Foreskin fibroblast (primary cell): ENCODE measurements at places on chromosomes 13 and 19.
A peak's percentile ranks its signal among the peaks of the same experiment; 100 is the strongest.

- DNase-seq = no peak
These were observed 5.0 kb downstream of the TLE5 start for GRCh38 chr19:3057275-3057714.

DNA sequence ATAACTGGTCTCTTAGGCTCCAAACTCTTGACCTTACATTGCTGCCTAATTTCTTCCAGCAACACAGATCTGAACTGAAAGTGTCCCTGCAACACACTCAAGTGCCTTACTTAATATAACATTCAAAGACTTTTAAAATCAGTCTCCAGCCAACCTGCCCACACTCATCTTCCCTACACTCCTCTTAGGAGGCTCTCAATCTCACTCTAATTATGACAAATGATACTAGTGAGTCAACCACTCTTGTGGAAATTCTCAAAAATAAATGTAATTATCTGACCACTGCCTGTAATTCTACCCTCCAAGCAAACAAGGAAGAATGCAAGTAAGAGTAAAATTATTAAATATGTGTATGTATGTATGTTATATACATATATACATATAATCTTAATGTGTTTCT lies 348.1 kb upstream of the MIR17HG start:
- DNase-seq = no peak

GRCh38 chr19:34327851-34328250 lies 37.1 kb upstream of the GPI start:
- DNase-seq = no peak

- no peak for DNase-seq
These were observed 80.3 kb upstream of the KLHL1 start for GRCh38 chr13:70188567-70188966.

- DNase-seq = no peak
These were observed 5.3 kb upstream of the TLE2 start for GRCh38 chr19:3034406-3034655.

- no peak for DNase-seq
These were observed 102.5 kb downstream of the GADD45B start for GRCh38 chr19:2578391-2578890.

DNA sequence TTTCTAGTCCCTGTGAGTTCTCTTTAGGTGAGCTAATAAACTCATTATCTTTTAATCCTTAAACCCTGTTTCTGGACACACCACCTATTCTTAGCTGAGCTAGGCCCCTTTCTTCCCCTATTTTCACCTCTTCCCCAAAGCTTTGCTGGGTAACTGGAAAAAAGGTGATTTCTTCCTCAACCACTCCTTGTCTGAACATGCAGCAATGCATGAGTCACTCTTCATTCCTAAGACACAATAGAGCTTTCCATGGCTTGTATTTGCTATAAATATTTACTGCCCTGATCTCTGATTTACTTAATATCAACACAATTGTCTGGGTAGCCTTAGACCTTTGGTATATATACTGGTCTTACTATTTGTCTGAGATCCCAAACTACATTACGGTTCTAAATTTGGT lies 370.9 kb downstream of the KLF5 start:
- peak; percentile 1 for DNase-seq

GRCh38 chr13:60583196-60583888 lies 186.3 kb downstream of the TDRD3 start:
- no peak for DNase-seq

GRCh38 chr19:28966737-28967399 lies 246.1 kb downstream of the UQCRFS1 start:
- DNase-seq = no peak

- no peak for DNase-seq
These were observed 96.1 kb downstream of the WTIP start for GRCh38 chr19:34577531-34578101.

- DNase-seq = no peak
These were observed 11.5 kb downstream of the PLAUR start for GRCh38 chr19:43658494-43658893.

DNA sequence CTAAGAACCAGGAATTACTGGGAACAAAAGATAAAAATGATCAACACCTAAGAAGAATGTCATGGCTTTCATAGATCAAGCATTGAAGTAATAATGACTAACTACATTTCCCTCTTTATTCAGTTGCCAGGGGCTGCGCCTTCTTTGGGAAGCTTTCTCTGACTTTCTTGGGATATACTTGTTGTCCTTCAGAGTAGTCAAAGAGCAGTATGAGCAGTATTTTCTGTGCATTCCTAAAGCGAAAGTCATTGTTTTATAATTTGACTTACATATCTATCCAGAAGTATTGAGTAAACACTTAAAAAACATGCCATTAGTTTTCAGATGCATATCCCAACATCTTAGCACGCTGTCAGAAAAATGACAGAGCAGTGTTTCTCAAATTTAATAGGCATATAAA lies 2412.4 kb downstream of the PCDH9 start:
- peak; percentile 19 for DNase-seq

DNA sequence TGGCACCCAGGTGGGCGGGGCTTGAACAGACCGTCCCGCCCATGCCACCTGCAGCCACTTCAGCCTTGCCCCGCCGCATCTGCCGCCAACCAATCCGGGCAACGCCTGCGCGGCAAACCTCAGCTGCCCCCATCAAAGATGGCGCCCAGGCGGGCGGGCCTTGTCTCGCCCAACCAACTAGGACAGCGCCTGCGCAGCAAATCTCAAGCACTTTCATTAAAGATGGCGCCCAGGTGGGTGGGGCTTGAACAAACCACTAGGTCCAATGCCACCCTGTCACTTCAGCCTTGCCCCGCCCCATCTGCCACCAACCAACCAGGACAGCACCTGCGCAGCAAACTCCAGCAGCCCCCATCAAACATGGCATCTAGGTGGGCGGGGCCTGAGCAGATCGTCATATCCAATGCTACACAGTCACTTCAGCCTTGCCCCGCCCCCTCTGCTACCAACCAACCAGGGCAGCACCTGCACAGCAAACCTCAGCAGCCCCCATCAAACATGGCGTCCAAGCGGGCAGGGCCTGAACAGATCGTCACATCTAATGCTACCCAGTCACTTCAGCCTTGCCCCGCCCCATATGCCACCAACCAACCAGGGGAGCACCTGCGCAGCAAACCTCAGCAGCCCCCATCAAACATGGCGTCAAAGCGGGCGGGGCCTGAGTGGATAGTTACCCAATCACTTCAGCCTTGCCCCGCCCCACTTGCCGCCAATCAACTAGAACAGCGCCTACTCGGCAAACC lies 1.4 kb downstream of the PEG3 start:
- DNase-seq = peak; percentile 41

DNA sequence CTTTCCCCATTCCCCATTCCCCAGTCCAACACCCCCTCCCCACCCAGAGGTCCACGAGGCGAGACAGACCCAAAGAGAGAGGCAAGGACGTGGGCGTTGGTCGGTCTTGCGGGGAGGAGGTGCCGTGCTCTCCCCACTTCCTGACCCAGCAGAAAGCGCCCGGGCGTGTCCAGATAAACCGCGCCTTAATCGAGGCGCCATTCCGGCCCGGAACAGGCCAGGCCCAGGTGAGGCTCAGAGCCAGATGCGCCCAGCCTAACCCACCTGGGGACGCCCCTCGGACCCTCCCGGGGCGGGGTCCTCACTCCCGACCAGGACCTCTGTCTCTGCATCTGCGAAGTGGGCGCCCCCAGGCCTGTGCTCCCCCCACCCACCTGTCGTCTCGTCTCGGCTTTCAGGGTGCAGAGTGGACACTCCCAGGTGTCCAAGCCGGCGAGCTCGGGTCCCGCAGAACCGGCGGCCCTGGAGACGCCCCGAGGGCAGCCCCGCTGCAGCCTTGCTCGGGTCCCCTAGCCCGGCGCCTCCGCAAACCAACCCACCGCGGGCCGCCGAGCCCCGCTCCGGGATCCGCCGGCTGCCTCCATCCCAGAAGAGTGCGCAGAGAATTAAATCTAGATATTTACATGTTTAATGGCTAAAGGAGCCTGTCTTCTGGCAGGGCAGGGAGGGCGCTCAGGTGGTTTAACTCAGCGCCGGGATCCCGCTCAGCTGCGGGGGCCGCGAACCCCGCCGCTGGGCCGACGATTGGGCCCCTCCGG lies 5.0 kb upstream of the ONECUT3 start:
- no peak for DNase-seq

DNA sequence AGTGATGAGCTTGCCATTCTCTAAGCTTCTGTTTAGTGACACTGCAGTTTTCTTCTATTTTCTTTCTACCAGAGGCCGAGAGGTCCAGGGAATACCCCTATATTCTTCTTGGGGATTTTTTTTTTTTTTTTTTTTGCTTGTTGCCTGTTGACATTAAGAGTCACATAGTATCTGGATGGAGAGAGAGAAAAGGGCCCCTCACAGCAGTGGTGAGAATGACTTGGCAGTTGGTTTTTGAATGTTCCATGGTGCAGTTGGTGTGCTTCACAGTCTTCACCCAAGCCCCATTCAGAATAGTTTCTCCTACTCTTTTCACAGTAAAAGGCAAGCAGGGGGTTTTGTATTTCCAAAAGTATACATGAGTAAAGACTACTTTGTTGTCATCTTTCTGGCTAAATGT lies 577.9 kb downstream of the LMO7 start:
- no peak for DNase-seq

GRCh38 chr13:24274452-24275021 lies 34.8 kb upstream of the C1QTNF9 start:
- DNase-seq = no peak

GRCh38 chr13:109224033-109224432 lies 562.4 kb downstream of the IRS2 start:
- no peak for DNase-seq

GRCh38 chr13:66405908-66406802 lies 824.0 kb downstream of the PCDH9 start:
- peak; percentile 74 for DNase-seq

DNA sequence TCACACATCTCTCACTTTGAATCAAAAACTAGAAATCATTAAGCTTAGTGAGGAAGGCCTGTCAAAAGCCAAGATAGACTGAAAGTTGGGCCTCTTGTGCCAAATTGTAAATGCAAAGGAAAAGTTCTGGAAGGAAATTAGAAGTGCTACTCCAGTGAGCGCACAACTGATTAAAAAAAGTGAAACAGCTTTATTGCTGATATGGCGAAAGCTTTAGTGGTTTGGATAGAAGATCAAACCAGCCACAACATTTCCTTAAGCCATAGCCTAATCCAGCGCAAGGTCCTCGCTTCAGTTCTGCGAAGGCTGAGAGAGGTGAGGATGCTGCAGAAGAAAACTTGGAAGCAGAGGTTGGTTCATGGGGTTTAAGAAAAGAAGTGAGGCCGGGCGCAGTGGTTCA lies 7.6 kb downstream of the PCCA start:
- DNase-seq = no peak

DNA sequence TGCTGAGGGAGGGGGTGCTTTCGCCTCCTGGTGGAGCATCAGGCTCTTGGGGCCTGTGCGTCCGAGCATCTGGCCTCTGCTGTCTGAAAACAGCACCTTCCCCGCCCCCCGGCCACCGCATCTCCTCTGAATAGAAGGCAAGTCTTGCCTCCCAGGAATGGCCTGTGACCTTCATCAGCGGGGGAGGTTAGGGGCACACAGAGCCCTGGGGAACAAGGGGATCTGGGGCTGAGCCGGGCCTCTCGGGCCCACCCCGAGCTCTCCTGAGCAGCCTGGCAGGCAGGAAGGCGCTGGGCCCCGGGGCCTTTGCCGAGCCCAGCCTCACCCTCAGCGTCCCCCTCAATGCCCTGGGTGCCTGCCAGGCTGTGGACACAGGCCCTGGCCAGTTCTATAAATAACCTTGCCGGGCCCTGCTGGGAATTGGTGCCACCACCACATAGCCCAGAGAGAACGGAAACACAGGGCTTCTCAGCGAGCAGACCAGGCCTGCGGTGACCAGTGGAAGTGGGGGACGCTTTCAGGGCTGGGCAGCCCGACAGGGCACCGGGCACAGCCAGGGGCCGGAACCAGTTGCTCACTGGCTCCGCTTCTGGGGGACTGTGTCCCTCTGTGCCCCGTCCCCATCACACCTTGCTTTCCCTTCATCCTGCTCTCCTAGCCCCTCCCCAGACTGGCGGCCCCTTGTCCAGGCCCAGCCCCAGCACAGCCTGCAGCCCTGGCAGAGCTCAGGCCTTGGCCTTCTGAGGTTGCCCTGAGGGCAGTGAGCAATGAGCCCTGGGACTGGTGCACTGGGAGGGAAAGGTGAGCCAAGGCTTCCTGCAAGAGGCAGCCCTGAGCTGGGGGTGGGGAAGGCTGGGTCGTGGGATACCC lies 9.5 kb downstream of the STK11 start:
- no peak for DNase-seq

DNA sequence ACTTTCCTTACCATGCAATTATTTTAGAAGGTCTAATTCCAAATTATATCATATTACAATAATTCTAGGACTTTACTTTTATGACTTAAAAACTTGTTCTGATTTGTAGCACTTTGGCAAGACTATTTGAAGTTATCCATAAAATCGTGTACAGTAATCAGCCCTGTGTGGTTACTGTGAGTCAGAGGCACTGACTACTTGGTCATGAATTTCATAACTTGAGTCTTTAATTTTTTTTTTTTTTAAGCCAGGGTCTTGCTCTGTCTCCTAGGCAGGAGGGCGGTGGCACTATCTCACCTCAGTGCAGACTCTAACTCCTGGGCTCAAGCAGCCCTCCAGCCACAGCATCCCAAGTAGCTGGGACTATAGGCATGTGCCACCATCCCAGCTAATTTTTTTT lies 1319.2 kb upstream of the SLC10A2 start:
- DNase-seq = peak; percentile 34

DNA sequence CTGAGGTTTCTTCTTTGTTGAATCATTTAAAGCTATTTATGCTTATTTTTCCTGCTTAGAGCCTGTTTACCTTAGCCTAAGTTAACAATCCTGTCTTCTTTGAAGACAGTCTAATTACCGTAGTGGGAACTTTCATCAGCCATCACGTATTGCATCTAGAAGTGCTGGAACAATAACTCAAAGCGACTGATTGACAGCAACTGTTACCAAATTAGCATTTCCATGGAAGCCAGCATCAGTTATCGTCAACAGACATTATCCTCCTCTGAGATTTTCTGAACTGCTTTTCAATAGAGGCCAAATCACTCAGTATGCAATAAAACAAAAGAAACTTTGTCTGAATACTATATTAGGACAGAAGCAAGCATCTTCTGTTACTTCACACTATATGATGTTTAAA lies 433.3 kb upstream of the SLITRK1 start:
- no peak for DNase-seq

DNA sequence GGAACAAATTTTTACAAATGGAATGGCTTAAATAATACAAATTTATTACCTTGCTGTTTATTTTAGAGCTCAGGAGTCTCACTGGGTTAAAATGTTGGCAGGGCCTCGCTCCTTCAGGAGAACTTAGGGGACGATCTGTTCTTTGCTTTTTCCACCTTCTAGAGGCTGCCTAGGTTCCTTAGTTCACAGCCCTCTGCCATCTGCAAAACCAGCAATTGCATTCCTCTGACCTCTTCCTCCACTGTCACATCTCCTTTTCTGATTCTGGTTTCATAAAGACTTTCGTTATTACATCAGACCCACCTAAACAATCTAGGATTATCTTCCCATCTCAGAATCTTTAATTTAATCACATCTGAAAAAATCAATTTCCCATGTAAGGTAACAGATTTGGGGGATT lies 249.6 kb upstream of the SPRY2 start:
- DNase-seq = no peak

- no peak for DNase-seq
These were observed 112.8 kb downstream of the POSTN start for GRCh38 chr13:37485756-37486155.
